Heart right ventricle (tissue), 16 donors: ENCODE measurements at places on chromosomes 4 and X.

GRCh38 chrX:34734383-34734782 lies 77.3 kb upstream of the TMEM47 start:
- no peak for DNase-seq

- no peak for DNase-seq
These were observed 26.9 kb downstream of the SLC2A9 start for GRCh38 chr4:9994246-9994847.

DNA sequence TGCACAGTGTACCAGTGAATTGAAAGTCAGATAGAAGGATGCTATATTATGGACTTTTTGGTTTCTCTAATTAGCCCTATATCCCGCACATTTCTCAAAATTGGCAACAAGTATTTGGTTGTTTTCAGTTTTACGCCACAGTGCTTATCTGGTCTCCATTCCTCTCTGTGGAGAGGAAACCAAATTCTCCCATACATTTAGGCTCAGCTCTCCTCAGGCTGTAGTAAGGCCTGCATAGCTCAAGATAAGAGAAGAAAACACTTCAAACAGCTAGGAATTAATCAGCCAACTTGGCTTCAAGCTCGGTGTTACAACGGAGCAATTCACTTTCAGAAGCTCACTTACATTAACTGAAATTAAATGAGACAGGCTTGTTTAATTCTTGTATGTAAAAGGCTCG lies 263.2 kb downstream of the PDHA2 start:
- DNase-seq, result no peak

DNA sequence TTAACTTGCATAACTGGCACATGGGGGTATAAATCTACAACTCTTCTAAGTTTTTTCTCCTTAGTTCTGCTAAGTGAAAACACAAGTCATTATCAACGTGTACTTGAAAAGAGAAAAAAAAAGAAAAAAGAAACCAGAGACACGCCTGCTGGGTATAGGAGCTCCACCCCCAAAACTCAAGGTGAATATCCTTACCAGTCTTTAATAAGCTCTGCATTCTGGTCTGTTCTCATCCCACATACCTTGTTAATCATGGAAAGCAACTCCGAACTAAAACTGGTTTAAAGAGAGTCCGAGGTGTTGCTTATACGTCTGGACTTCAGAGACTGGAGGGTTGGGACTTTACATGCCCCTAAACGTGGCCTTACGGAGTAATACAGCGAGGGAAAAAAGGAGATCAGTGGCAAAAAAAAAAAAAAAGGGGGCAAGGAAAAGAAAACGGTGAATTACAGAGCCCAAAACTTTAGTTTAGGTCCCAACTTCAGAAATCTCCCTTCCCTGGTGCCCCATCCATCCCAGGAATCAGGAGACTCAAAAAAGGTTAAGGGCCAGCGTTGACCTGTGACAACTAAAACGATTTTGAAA lies 1.0 kb downstream of the PGRMC2 start:
- DNase-seq, result no peak

GRCh38 chr4:24849756-24850155 lies 54.4 kb downstream of the SOD3 start:
- DNase-seq, result no peak

GRCh38 chr4:6957148-6957520 lies 47.5 kb downstream of the TBC1D14 start:
- no peak for DNase-seq

DNA sequence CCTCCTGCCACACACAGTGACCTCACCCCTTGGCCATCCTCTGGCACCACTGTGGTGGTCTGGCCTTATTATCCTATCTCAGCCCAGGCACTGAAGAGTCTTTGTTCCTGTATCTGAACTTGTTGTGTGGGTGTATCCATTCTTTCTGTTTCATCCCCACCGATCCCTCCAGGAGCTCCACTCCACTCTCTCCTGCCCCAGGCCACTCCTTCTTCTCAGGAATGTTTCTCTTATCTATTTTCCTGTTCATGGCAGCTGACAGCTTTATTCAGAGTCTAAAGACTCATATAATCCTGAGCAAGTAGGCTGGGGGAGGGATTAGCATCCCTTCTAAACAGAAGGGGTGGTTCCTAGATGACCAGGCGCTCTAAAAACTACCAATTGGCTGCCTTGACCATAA lies 150.0 kb downstream of the ANAPC10 start:
- DNase-seq, result no peak
